ELF-1 (cell line): ENCODE measurements at places on chromosomes 3 and 15.

DNA sequence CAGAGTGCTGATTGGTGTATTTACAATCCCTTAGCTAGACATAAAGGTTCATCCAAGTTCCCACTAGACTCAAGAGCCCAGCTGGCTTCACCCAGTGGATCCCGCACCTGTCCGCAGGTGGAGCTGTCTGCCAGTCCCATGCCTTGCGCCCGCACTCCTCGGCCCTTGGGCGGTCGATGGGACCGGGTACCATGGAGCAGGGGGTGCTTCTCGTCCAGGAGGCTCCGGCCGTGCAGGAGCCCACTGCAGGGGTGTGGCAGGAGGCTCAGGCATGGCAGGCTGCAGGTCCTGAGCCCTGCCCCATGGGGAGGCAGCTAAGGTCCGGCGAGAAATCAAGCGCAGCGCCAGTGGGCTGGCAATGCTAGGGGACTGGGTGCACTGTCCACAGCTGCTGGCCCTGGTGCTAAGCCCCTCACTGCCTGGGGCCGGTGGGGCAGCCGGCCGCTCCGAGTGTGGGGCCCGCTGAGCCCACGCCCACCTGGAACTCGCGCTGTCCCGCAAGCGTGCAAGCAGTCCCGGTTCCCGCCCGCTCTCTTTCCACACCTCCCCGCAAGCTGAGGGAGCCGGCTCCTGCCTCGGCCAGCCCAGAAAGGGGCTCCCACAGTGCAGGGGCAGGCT, 1206.3 kb downstream of the OTOL1 start:
- DNase-seq: no peak

- DNase-seq: peak; percentile 30
Measured at GRCh38 chr15:96119734-96120133, 210.8 kb upstream of the NR2F2 start.

GRCh38 chr3:105584003-105584790, 217.5 kb downstream of the ALCAM start:
- peak; percentile 23 for DNase-seq

GRCh38 chr3:132900481-132900880, 137.7 kb upstream of the TMEM108 start:
- DNase-seq: no peak

DNA sequence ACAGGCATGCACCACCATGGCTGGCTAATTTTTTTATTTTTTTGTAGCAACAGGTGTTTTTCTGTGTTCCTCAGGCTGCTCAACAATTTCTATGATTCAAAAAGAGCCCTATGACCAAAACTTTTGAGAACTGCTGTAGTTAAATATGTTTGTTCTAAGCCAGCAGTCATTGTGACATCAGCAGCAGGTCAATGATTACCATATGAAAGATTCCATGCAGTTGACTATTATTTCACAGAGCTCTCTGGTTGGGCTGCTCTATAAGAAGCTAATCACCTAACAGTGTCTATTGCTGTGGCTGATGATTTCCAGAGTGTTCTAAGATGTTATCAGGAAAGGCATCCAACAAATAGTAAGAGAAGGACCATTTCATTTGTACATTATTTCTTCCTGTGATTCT, at the start of gene CCDC54:
Gene CCDC54 (plus strand): TSS at position 289 of the 400 bp plus-strand sequence. CDS start 149 bp downstream, outside the sequence.
- DNase-seq: no peak

- peak; percentile 34 for DNase-seq
Measured at GRCh38 chr3:125431912-125432790, 57.0 kb upstream of the ZNF148 start.
